ENCODE measurements at places on chromosomes 3 and 15.

DNA sequence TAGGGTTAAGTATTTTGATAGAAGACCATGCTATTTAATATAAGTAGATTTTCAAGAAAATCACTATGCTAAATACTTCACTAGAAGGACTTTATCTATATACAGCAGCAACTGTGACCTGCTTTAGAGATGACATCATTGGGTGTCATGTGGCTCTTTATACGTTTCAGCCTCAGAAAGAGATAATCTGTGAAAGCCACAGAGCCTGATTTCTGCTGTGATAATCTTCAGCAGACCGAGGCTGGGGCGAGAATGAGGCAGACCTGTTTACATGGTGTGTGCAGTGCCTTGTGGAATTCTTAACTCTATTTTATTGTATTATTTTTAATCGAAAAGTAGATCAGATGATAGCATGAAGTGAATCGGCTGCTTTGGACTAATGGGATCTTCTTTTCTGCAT, 471.2 kb downstream of the MFSD1 start:
- DNase-seq, result no peak

GRCh38 chr3:192128922-192129321, 598.4 kb downstream of the FGF12 start:
- no peak for DNase-seq

DNA sequence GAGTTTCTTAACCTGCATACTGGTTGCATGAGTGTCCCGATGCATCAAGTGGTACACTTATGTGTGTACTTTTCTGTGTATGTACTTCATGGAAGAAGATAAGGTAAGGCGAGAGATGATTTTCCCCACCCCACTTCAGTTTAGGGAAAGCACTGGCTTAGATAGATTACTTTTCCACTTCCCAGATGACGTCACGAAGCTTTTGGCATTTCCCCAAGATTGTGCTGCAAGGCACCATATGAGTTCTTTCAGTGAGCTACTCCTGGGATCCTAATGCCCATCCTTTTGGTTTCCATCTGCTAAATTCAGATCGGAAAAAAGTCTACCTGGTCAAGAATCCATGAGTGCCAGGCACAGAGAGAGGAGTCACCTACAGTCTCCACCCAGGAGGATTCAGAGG, 4.5 kb downstream of the IL17RB start:
- DNase-seq, result no peak

DNA sequence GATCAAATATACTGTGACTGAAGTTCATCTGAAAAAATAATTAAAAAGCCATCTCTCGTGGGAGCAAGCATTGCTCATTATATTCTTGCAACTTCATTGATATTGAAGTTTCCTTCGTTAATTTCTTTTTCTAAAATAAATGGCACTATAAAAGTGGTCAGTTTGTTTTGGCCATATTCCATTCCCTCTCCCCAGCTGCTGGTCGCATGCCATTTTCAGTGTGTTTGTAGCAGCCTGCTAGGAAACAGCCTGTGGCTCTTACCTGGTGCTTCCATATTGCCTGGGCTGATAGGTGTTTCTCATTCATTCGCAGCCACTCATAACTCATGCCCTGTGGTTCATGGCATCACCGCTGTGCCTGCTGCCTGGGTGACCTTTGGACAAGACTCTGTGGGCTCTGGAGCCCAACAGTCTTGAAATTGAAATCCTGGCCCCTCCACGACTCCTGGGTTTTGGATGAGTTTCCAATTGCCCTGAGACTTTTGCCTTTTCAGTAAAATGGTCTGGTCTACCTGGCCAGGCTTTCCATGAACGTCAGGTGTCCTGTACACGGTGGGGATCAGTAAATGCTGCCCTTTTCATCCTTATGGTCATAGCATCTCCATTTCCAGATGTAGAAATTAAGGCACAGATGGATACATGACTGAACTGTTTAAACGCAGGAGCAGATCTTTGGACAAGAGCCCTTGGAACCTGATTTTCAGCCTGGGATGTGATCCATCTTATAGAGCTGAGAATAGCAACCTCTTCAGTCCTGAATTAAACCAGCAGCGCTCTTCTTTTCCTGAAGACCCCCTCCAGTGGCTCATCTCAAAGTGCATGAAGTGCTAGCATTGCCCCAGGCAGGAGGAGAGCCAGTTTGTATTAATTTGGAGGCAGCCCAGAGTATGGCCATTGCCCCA, 69.4 kb downstream of the SLCO3A1 start:
- DNase-seq, result no peak

DNA sequence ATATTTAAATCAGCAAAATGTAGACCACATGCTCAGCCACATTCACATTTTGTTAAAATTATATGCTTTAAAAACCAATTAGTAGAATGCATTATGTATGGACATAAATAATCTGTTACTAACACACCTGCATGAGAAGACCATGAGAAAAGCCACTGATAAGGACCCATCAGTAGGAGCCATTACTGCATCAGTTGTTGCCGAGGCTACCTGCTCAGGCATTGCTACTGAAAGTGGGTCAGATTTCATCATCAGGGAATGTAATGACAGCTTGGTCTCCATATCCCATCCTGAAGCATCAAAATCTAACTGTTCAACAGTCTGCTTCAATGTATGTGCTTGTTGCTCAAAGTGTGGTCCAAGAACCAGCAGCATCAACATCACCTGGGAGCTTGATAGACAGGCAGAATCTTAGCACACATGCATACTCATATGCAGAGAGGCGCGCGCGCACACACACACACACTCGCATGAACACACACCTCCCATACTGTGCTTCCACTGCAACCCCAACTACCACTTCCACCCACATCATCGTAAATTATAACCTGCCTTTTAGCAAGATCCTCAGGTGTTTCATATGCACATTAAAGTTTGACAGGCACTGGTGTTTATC, 72.4 kb upstream of the FOXB1 start:
- DNase-seq, result no peak

DNA sequence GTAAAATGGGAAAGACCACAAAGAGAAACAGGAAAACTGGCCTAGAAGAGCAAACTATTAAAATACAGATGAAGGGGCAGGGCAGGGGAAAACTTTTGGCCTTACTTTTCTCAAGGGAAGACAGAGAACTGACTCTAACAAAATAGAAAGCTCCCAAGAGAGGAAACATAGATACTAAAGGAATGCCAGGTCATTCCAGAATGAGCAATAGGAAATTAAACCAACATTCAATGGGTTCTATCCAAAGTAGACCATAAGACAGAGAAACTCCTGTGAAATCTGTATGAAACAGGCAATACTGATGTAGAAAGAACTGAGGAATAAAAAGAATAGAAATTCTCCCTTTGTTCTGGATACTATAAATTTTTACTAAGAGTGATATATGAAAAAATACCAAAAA, 491.8 kb downstream of the MECOM start:
- DNase-seq, result no peak

All from stimulated activated CD8-positive, alpha-beta memory T cell treated with anti-CD3 and anti-CD28 coated beads, Interleukin-7, amount 100 ng/mL, for 24 hours (primary cell).